ENCODE measurements at places on chromosomes 7 and 10.

DNA sequence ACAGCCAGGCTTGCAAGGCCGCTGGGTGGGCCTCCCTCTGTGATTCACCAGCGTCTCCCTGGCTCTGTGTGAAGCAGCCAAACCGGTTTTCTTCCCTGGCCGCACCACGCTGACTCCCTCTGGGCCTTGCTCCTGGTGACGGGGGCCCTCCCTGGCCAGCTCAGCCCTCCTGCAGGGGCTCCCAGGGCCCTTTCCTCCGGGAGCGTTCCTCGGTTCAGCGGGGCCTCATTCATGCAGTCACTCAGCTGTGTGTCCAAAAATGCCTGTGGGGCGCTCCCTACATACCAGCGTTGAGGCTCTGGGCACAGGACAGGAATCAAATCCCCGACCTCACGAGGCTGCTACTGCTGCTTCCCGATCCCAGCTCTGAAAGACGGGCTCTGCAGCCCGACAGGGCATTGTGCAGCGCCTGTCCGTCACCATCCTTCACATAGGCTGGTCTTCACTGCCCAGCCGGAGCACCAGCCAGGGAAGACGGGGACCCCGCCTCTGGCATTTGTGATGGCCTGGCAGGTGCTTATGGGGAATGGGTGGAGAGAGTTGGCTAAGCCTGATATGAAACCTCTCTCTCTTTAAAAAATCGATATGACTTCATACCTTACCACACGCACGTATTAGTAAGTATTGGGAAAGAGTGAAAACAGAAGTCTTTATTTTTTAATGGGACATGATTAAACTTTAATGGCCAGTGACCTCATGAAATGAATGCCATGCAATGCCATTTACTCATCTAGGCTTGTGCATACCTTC, 110.0 kb upstream of the SHH start:
- no peak for ATAC-seq

GRCh38 chr7:156650042-156650441, 9.5 kb downstream of the RNF32 start:
- ATAC-seq = peak; percentile 77

DNA sequence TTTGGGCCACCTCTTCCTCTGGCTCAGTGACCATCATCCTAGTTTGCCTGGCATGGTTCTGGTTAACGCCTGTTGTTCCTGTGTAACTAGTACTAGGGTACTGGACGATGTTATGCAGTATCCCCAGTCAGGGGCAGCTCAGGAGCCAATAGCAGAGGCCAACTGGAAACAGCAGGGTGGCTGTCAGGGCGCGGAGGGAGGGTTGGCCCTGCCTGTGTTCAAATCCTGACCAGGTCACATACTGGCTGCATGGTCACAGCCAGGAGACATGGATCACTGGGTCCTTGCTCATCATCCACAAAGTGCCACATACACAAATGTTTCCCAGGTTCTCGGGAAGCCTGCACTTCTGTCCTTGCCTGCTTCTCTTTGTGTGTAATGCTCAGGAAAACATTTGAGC, 12.3 kb upstream of the RBP3 start:
- no peak for ATAC-seq

DNA sequence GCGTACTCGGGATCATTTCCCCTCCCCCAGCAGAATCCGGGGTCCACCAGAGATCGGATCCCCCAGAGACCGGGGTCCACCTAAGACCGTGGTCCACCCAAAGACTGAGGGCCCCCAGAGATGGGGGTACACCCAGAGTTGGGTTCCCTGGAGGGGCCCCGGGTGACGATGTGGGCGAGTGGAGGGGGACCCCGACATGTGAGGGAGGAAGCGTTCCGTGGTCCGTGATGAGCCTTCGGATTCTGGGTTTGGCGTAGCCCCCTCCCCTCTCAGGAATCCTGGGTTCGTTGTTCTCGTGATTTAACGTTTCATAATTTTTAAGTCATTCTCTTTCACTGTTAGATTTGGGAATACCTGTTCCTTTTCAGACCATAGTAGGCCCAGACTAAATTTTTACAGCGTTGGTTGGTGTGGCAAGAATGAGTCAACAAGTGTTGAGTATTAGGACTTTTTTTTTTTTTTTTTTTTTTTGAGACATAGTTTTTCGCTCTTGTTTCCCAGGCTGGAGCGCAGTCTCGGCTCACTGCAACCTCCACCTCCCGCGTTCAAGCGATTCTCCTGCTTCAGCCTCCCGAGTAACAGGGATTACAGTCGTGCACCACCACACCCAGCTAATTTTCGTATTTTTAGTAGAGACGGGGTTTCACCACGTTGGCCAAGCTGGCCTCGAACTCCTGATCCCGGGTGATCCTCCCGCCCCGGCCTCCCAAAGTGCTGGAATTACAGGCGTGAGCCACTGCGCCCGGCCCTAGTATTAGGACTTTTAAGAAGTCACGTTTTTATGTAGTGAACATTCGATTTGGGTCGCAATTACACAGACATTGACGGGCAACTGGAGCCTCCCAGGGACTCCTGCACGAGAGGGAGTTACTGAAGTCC, 672 bp downstream of the GTPBP4 start:
- ATAC-seq = peak; percentile 11

GRCh38 chr7:158024881-158025280, 562.7 kb downstream of the PTPRN2 start:
- ATAC-seq = no peak

- peak; percentile 83 for ATAC-seq
Observed at GRCh38 chr7:99679032-99679399, 780 bp downstream of the CYP3A5 start.

- peak; percentile 16 for ATAC-seq
Observed at GRCh38 chr7:155206318-155207020, 91.2 kb upstream of the INSIG1 start.

DNA sequence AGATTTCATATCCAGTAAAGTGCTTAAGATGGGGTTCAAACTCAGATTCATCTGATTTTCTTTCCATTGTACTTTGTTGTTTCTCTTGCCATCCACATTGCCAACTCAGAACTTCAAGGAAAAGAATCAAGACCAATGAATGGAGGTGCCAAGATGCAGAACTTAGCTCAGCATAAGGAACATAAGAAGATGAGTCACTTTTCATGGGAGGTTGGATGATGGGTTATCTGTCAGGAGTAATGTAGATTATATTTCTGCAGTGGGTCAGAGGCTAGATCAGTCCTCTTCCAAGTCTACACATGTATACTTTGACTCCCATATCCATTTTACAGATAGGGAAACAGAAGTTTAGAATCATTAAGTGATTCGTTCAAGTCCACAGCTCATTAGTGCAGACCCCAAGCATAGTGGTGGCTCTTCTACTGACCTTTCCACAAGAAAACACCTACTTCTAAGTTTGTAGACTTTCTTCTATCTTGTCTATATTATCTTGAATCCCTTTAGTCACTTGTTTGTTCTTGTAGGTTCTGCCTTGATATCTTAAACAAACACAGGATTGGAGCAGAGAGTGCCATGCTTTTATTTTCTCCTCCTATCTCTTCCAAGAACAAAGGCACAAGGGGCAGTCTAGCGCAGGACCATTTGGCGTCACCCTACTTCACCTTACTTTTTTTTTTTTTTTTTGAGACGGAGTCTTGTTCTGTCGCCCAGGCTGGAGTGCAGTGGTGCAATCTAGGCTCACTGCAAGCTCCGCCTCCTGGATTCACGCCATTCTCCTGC, 14.0 kb upstream of the ADD3 start:
- ATAC-seq = peak; percentile 77

- ATAC-seq = no peak
Observed at GRCh38 chr7:136278057-136278456, 300.9 kb upstream of the MTPN start.

- ATAC-seq = no peak
Observed at GRCh38 chr7:42407833-42408232, 170.8 kb upstream of the GLI3 start.

- no peak for ATAC-seq
Observed at GRCh38 chr7:14762561-14762960, 140.0 kb downstream of the DGKB start.

DNA sequence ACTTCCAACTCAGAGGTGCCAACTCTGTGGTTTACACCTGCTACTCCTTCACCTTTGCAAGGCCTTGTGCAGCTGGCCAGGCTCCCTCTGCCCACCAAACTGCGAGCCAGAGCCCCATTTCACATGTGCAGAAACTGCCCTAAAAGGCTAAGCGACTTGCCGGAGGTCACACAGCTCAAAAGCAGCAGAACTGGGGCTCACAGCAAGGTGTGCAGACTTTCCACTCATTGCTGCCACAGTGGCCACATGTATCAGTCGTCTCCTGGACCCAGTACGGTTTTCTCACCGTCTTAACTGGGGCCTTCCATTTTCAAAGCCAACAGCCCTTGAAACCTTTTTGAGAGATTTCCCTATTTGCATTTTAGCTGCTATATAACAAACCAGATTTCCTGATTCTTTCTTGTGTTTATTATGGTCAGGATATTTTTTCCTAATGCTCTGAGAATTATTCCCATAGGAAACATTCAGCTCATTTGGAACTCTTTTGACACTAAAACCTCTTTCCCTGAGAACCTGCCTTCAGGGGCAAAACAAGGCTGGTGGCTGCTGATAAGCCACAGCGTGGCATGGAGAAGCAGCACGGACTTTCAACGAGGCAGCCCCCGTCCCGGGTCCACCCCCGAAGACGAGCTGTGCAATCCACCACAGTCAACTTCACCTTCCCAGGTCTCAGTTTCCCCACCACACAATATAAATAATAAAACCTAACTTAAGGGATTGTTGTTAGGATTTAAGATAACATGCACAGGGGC, 29.9 kb downstream of the SORBS1 start:
- no peak for ATAC-seq

Data from SK-N-SH treated with all-trans-retinoic acid at 6 μM for 48 hours (cell line).